ENCODE measurements at places on chromosomes 5 and 9.
A peak's percentile ranks its signal among the peaks of the same experiment; 100 is the strongest.

DNA sequence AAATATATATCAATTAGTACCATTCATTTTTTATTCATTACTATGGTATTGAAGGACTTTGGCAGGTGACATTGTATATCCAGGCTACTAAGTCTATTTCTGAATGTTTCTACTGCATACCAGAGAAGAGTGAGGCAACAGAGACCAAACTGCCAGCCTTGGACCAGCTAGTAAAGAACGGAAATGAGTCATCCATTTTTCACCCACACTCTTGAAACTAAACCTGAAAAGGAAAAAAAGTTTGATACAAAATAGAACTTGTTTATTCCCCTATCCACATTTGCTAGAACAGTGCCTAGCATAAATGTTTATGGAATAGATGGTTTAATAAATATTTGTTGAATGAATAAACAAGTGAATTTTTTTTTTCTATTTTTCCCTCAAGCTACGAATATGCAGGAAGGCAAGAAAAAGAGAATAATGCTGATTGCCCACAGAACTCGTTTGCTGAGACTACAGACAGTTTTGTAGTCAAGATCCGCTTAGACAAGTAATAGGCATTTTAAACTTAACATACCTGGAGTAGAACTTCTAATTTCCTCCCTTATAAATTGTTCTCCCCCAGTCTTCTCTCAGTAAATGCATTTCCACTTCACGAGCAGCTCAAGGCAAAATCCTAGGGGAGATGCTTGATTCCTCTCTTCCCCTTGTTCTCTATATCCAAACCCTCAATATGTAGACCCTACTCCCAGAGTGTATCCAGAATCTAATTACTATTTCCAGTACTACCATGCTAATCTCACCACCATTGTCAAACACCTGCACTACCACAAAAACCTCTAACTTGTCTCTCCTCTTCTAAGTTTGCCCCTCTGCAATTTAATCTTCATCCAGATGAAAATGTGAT lies 146.2 kb upstream of the RASA1 start:
- peak; percentile 4 for DNase-seq

GRCh38 chr9:129867136-129868022 lies 32.1 kb downstream of the USP20 start:
- no peak for DNase-seq

DNA sequence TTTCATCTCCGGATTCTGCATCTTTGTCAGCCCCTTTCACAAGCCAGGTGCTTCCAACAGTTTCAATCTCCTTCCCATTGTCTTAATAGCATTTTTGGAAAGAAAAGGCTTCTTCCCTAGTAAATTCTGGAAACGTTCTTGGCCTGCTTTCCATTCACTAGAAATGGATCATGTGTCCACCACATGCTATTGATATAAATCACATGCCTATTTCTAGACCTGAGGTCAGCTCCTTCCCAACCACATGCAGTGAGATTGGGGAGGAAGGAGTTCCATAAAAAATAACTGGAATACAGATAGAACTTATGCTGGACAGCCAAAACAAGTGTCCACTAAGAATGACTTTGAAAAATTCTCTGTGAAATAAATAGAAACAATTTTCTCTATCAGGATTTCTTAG lies 181.6 kb upstream of the TMEM161B start:
- no peak for DNase-seq

DNA sequence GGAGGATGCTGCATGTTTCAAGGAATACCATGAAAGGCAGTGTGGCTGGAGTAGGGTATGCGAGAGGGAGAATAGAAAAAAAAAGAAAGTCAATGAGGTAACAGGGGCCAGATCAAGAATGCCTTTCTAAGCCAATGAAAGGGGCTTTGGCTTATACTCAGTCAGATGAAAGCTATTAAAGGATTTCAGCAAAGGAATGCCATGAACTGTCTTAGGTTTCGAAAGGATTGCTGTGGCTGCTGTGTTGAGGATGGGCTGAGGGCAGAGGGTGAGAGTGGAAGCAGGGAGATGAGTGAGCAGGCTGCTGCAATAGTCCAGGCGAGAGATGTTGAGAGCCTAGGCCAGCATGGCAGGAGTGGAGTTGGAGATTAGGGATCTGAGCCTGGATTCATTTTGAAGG lies 135.4 kb upstream of the CKMT2 start:
- DNase-seq: no peak

- no peak for DNase-seq
Measured at GRCh38 chr5:80048084-80048780, 13.1 kb downstream of the THBS4 start.

GRCh38 chr5:21154526-21154925 lies 1166.5 kb upstream of the CDH18 start:
- no peak for DNase-seq

DNA sequence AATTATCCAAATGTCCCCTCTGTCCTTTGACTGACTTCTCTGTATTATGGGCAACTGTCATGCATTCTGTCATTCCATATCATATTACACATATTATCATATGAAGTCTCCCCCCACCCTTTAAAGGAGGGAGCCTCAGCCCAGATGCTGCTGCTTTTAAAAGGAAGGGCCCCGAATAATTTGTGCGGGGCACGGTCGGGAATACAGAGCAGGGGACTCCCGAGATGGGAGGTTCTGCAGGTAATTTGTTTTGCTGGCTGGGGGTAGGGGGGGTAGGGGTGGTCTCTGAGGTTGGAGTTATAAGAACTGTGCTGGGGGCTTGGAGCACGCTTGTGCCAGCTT lies 10.1 kb upstream of the LHX2 start:
- no peak for DNase-seq

- DNase-seq: no peak
Measured at GRCh38 chr9:673966-674526, 167.5 kb upstream of the DMRT1 start.

DNA sequence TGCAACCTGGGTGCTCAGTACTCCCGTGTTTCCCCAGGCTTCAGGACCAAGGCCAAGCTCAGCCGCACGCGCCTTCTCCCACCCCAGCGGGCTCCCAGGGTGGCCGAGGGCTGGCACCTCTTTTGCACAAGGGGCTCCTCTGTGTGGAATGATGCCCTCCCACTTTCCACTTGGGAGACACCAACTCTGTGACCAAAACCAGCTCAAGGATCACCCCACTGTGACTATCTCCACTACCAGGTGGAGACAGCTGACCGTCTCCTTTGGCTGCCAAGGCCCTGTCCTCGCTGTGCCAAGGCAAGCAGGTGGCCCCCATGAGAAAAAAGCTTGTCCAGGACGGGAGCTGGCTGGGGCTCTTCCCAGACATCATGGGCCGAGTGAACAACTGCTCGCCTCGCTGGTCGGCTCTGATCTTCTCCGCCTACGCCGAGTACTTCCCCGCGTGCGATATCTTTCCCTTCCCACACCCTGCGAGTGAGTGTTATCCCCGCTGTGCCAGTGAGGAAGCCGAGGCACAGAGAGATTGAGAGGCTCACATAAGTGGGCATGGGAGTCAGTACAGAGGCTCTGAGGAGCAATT lies 132.8 kb downstream of the ZNF354C start:
- DNase-seq: no peak

DNA sequence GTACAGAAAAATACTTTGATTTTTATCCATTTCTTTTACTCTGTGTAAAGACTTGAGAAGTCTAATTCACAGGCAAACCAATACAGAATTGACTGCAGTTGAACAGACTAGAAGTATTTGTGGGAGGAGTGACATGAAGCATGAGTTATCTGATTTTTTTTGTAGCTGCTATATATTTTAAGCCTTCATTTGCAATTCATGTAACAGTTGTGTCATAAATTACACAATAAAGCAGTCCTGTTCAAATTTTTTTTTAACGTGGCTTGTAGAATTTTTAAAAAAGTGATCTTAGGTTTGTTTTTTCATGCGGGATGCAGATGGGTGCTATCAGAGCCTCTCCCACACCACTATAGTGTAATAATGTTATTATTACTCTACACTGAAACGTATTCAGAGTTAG lies 2.9 kb upstream of the MAML1 start:
- DNase-seq: no peak

DNA sequence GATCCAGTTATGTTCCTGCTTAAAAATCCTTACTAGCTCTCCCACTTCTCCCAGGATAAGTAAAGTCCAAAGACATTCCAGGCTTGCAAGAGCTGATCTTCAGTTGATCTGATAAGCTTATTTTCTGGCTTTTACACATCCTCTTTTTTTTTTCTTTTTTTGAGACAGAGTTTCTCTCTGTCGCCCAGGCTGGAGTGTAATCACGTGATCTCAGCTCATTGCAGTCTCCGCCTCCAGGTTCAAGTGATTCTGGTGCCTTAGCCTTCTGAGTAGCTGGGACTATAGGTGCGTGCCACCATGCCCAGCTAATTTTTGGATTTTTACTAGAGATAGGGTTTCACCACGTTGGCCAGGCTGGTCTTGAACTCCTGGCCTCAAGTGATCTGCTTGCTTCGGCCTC lies 37.3 kb upstream of the PTPN3 start:
- DNase-seq: no peak

DNA sequence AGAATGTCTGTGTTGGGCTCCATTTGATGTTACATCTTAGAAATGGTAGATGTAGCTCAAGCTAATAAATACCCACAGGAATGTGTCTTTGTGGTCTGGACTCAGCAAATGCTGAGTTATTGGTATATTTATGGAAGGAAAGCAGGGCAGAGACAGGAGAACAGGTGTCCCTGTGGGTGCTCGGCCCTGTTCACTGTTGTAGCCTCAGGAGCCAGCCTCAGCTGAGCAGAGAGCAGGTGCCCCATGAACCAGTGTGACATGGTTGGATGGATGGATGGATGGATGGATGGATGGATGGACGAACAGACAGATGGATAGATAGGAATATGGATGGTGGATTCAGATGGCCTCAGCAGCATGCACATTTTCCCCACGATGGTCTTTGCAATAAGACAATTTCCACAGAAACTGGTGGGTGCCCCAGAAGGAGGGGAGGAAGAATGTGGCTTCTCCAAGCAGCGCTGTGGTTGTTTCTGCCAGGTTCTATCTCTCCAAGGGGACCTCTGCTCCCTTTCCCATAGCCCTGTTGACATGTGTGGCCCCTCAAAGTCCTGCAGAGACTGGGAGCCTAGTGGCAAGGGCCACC lies 8.2 kb upstream of the IRF1 start:
- no peak for DNase-seq

GRCh38 chr9:137763271-137763955 lies 114.2 kb upstream of the CACNA1B start:
- no peak for DNase-seq

DNA sequence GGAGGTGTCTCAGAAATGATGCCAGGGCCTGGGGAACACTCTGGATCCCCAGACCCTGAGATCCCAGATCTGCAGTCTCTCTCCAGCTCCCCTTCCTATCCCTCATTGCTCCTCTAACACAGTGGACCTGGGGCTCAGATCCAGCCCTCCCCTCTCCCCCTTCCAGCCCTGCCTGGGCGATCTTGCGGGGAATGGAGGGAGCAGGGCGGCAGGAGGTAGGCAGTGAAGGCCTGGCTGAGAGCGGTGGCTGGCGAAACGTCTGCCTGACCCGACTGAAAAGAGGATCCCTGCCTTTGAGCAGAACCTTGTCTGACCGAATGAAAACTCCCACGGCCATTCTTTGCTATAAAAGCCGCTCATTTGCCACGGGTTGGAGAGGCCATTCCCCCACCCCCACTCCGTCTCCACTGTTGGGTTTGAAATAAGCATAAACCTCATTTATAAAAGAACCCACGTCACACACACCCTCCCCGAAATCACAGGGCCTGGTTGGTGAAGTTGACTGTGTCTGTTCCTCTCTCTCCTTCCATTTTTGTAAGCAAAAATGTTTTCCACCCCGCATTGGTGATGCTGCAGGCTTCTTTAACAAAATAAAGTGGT lies 8.8 kb downstream of the MSX2 start:
- no peak for DNase-seq

DNA sequence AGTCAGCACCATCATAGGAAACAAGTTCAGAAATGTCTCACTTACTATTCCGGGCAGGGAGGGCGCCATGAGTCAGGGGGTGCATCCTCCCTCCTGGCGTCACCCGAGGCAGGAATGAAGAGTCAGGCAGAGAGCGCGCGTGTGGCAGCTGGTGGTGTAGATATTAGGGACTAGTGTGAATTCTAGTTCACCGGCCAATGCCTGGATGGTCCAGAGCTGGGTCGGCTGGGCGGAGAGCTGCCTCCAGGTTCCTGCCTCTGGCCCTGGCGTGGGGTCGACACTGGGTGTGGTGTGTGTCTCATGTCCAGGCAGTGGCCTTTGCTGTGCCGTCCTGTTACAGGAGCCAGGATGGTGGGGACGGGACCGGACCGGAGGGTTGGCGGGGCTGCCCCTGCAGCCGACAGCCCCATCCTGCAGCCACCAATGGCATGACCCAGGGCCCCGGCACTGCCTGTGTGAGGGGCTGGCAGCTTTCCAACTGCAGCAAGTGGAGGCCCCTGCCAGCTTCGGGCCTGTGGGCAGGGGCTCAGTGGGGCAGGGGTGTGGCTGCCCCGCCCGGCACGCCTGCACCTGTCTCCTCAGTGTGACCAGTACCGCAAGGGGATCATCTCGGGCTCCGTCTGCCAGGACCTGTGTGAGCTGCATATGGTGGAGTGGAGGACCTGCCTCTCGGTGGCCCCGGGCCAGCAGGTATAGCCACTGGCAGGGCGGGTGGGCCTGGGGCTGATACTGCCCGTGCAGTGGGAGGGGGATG lies 9.1 kb downstream of the DIPK1B start:
- DNase-seq: no peak

DNA sequence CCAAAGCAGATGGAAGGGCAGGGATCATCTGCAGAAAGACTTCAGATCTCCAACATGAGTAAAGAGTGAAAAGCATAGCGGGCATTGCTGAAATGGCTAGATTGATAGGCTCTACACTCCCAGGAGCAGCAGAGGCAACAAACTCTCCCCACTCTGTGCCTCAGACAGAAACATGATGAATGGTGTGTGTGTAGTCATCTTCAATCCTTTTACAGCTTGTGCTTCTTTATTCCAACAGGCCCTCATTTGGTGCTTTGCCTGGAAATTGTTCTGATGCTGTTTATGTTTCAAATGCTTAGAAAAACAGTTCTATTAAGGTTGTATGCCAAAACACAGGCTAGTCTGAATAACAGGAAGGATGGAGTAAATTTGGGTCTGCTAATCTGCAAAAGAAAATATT lies 176.2 kb downstream of the DMRTA1 start:
- DNase-seq: no peak

DNA sequence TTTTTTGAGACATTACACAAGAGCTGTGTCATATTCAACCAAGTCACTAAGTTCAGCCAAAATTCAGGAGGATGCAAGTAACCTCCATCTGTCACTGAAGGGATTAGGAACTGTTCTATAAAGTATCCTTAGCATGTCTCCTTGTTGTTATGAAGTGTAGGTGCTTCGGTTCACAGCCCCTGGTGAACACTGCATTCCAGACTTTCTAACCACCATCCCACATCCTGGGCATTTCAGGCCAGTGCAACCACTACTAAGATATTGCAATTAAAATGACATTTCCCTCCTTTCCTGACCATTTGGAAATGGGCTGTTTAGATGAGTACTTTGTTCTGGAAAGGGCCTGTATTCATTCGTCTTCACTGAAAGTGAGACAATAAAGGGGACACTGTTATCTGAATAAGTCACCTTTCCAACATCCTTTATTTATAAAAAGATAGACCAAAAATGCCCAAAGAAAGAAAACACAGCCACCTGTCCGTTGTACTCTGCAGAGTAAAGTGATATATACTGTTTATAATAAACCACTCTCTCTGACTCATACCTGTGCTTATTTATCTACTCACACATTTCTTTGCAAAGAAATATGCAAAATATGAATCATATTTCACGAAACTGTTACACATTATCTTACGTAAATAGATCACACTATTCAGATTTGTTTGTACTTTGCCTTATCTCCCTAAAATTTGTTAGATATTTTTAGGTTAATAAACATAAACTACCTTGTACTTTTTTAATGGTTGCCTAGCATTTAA lies 861.9 kb downstream of the CDH18 start:
- DNase-seq: no peak

All from activated CD8-positive, alpha-beta memory T cell treated with anti-CD3 and anti-CD28 coated beads for 1 hour (primary cell).